Stimulated activated CD4-positive, alpha-beta T cell treated with anti-CD3 and anti-CD28 coated beads, Interleukin-12 subunit alpha, Interleukin-12 subunit beta, amount 100 ng/mL, for 24 hours (primary cell): ENCODE measurements at places on chromosomes 5 and 9.

DNA sequence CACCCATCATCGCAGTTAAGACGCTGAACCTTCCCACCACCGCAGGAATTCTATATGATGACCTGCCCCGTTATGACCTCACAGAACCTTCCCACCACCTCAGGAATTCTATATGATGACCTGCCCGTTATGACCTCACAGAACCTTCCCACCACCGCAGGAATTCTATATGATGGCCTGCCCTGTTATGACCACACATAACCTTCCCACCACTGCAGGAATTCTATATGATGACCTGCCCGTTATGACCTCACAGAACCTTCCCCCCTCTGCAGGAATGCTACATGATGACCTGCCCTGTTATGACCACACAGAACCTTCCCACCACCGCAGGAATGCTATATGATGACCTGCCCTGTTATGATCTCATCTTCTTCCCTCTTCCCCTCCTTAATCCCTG lies 64.3 kb downstream of the IRX1 start:
- DNase-seq, result no peak

- no peak for DNase-seq
These were observed 14.4 kb downstream of the EXOC3 start for GRCh38 chr5:457195-457961.

DNA sequence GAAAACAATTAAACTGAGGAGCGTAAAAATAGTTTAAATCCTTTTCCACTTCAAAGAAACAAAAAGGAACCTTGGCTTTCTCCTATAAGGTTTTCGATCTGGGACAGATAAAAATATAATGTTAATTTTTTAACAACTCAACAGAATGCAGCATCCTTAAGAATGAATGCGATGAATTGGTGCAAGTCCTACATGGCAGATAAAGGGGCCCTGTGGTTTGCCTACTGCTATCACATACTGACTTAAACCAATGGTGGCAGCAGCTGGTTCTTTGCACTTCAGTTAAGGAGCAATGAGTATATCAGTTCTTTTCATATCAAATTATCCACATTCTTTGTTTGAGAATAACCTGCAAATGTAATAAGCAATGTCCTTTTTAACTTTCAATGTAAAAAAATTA lies 12.4 kb upstream of the TYRP1 start:
- DNase-seq, result no peak

DNA sequence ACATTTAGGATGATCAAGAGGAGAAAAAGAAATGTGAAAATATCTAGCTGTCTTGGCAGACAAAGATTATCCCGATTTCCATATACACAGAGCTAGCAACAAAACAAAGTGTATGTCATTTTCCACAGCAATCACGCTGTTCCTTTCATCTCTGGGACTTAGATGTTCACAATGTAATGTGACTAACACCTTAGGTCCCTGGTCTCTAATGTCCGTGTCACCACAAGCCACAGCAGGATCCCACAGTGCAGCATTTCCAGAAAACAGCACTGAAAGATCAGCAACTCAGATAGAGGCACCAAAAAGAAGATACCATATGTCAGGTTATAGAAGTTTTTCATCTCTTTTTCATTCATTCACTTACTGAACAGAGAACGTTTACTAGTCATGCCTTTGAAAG lies 118.0 kb upstream of the TNPO1 start:
- no peak for DNase-seq

GRCh38 chr5:57676222-57677098 lies 193.8 kb upstream of the ACTBL2 start:
- DNase-seq, result no peak

- DNase-seq, result no peak
These were observed 11.5 kb upstream of the BOD1 start for GRCh38 chr5:173627860-173628392.

DNA sequence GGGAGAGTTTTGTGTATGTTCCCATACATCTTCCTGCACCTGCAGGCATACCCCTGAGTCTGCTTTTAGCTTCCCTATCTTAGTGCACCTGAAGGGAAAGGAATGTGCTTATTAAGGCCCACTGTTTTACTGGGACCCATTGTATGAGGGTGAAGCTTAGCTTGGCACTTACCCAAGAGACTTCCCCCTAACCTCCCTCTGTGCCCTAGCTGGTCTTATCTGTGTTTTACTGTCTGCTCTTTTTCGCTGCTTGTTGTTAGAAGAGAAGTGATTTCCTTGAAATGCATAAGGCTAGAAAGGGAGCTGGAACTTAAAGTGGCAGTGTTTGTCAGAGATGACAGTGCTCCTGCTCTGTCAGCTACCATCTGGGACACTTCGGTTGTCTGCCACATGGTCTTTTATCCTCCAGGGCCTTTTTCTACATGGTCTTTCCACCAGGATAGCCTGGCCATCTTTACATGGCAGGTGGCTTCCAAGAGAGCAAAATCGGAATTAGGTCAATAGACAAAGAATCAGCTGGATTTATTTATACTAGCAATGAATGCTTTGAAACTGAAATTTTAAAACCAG lies 122.5 kb upstream of the SLC44A1 start:
- DNase-seq, result no peak
